K562 (cell line): ENCODE measurements at places on chromosomes 3 and 15.

DNA sequence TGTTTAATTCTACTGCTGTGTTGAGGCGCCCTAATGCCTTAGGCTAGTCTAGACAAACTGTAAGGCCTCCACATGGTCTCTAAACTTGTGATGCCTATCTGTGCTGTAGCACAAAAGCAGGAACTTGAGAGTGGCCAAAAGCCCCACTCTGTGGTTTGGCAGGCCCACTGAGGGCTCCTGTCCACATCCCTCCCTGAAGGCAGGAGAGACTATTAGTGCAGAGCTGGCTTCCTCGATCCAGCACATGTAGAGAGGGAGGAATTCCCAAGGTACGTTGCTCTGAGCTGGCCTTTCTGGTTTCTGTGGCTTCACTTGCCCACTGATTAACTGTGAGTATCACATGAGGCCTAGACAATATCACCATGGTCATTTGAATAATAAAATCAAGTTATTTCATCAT lies 90.6 kb downstream of the POLR2M start:
- no peak overlapping the region for H3K27ac ChIP-seq
- DNase-seq, result no peak
- H3K4me1 ChIP-seq, result no peaks in the 10 kb centered on the region
- H3K4me3 ChIP-seq, result no peak overlapping the region
- H3K27me3 ChIP-seq, result peaks cover 15% of the 10 kb centered on the region

- DNase-seq, result no peak
- H3K4me3 ChIP-seq, result no peak overlapping the region
- no peak overlapping the region for H3K27ac ChIP-seq
- H3K4me1 ChIP-seq, result peaks cover 22% of the 10 kb centered on the region
Observed at GRCh38 chr3:50248387-50248786, 12.4 kb downstream of the GNAI2 start.

DNA sequence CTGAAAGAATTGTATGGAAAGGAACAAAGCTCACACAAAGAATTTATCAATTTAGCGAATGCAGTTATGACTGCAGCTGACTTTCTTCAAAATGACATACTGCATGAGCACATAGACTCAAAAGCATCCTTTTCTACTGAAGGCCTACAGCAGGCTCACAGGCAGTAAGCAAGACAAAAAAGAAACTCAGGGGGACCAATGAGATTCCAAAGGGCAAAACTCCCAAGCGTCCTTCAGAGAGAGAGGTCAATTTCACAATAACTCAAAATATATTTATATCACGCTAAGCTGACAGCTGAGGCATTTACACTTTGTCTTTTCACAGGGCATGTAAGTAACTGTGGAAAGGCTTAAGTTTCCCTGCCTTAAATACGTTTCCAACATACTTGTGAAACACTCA lies 427.9 kb upstream of the RASGRP1 start:
- no peak for DNase-seq
- H3K27ac ChIP-seq, result no peak overlapping the region

DNA sequence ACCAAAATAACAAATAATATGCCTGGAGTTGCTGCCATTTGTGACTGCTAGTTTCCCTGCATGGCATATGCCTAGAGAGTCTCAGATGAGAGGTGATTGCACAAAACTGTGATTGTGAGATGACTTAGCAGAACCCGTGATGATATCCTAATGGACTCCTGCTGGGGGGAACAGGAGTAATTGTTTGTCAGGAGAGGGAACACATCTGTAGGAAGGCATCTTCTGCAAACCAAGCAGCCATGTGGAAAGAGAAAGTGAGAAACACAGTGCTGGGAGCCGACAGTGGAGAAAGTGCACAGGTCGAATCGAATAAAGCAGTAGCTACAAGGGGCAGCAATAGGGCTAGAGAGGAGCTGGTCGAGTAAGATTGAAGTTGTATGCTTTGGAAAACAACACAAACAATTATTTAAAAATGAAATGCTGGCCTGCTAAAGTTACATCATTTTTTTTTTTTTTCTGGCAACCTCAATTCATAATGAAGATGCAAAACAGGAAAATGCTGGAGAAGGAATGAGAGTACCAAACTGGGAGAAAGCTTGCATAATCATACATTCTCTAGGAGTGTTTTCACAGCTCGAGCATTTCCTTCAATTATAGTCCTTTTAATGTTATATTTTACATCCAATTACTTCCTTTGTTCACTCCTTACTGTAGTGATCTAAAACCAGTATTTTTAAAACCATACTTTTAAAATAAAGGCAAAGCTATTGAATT lies 494.2 kb upstream of the AGTR1 start:
- no peaks in the 10 kb centered on the region for H3K27me3 ChIP-seq
- no peaks in the 10 kb centered on the region for H3K36me3 ChIP-seq
- H3K4me1 ChIP-seq, result no peaks in the 10 kb centered on the region

- no peaks in the 10 kb centered on the region for H3K36me3 ChIP-seq
- no peak overlapping the region for H3K27ac ChIP-seq
- no peak overlapping the region for H3K4me3 ChIP-seq
- H3K4me1 ChIP-seq, result peaks cover 8% of the 10 kb centered on the region; the same call in 1 of the 3 replicates
- H3K27me3 ChIP-seq, result peaks cover 44% of the 10 kb centered on the region
Observed at GRCh38 chr3:197380786-197381185, 82.4 kb upstream of the DLG1 start.
